ENCODE measurements at places on chromosomes 2 and 18.

DNA sequence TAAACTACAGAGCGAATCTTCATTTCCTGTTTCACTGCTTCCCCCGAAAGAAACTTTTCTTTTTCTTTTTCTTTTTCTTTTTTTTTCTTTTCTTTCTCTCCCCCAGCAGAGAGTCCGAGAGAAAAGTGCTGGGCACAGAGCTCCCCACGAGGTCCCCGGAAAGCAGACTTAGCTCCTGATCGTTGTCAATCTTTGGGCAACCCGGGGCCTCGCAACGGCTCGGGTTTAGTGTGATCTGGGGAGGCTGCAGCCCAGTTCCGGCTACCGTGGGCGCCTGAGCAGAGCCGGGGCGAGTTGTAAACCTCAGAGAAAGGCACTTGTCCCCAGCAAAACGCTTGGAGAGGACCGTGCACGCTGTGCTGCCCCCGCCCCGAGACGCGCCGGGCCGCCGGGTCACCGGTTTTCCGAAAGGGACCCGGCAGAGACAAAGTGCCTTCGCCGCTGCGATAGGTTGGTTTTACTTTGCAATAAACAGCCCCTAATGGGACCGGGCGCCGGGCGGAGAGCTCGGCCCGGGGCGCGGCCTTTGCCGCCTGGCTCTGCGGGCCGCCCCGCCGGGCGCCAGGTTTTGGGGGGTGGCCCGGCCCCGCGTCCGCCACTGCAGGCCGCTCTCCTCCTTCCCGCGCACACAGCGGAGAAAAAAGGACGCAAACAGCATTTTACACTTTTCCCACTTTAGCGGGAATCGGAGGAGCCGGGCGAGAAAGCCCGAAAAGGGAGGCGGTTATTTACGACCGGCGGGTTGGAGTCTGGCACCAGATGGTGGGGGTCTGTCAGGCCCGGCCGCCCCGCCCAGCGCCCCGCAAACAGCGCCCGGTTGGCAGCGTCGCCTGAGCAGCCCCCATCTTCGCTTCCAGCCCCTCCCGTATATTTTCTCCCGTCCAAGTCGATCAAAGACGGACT lies 136.0 kb downstream of the INSIG2 start:
- DNase-seq, result no peak
- H3K27me3 ChIP-seq, result peaks cover 4% of the 10 kb centered on the region
- peaks cover 7% of the 10 kb centered on the region for H3K4me1 ChIP-seq

DNA sequence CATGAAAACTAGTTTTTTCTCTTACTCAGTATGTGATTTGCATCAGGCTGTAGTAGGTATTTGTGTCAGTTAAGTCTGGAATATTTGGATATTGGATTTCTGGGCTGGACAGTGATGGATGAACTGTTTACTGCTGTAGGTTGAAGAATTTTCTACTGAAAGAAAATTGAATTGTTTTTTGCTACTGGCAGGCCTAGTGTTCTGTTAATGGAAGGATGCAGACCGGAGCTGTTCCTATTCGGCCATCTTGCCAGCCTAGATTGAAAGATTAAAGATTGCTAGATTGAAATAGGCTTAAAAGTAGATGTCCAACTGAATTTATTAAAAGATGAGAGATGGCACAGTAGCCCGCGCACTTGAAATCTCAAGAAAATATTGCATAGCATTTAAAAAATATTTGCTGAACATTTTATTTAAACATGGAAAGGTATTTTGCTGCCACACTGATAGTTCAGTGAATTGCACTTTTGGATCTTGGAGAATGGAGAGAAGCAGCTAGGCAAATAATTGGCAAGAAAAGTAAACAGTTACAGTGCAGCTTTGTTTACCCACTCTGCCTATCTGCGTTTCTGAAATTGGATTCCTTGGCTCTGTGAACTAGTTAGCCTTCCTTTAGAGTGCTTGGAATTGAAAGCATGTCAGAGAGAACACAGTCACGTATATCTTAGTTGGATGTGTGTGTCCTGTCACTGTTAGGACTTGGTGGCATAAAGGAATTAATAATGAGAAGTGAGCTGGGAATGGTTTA lies 54.1 kb downstream of the EPB41L5 start:
- H3K27ac ChIP-seq, result no peak overlapping the region
- peaks cover 4% of the 10 kb centered on the region for H3K4me1 ChIP-seq
- no peak for DNase-seq
- H3K36me3 ChIP-seq, result no peaks in the 10 kb centered on the region
- no peak overlapping the region for H3K4me3 ChIP-seq

DNA sequence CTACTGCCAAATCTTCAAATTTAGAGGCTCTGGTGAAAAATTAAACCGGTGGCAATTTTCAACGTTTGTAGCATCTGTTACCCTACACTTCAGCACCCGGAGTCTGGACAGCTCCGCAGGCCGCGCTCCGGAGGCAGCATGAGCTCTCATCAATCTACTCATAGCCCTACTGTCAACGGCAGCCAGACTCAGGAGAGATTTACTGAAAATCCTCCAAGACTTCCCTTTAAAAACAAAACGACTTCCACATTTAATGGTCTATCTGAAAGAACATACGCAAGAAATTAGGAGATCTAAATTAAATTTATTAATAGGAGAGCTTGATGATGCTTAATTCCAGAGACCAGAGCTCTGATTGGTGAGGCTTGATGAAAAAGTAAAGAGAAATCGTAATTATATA lies 970 bp upstream of the ADCYAP1 start:
- H3K4me1 ChIP-seq, result peaks cover 36% of the 10 kb centered on the region
- no peak overlapping the region for H3K4me3 ChIP-seq
- no peak overlapping the region for H3K27ac ChIP-seq
- DNase-seq, result no peak
- H3K36me3 ChIP-seq, result no peaks in the 10 kb centered on the region
- H3K27me3 ChIP-seq, result peaks cover 88% of the 10 kb centered on the region

- H3K4me1 ChIP-seq, result no peaks in the 10 kb centered on the region
- no peak overlapping the region for H3K27ac ChIP-seq
- DNase-seq, result no peak
- no peaks in the 10 kb centered on the region for H3K36me3 ChIP-seq
- no peaks in the 10 kb centered on the region for H3K27me3 ChIP-seq
Observed at GRCh38 chr18:6537475-6537874, 122.8 kb upstream of the L3MBTL4 start.

GRCh38 chr2:100482741-100483140 lies 12.5 kb downstream of the NMS start:
- no peak overlapping the region for H3K27ac ChIP-seq
- no peaks in the 10 kb centered on the region for H3K4me1 ChIP-seq
- no peaks in the 10 kb centered on the region for H3K36me3 ChIP-seq
- DNase-seq, result no peak
- H3K4me3 ChIP-seq, result no peak overlapping the region

DNA sequence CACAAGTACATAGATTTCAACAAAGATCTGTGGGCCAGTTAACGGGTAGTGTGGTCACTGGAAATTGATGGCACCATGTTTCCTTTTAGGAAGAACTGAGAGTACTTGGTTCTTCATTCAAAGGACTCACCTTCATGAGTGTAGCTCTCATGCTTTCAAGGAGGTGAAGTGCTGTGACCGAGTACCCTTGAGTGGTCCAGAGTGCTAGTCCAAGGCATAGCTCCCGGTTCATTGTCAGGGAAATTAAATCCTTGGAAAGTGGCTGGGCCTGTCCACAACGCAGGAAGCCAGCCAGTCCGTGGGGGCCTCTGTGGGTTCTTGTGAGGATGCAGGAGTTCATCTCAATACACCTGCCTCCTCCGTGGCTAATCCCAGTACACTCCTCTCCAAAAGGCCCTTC lies 295.1 kb downstream of the GALR1 start:
- no peaks in the 10 kb centered on the region for H3K36me3 ChIP-seq
- no peak overlapping the region for H3K27ac ChIP-seq
- no peak overlapping the region for H3K4me3 ChIP-seq
- H3K27me3 ChIP-seq, result no peaks in the 10 kb centered on the region
- no peak for DNase-seq

DNA sequence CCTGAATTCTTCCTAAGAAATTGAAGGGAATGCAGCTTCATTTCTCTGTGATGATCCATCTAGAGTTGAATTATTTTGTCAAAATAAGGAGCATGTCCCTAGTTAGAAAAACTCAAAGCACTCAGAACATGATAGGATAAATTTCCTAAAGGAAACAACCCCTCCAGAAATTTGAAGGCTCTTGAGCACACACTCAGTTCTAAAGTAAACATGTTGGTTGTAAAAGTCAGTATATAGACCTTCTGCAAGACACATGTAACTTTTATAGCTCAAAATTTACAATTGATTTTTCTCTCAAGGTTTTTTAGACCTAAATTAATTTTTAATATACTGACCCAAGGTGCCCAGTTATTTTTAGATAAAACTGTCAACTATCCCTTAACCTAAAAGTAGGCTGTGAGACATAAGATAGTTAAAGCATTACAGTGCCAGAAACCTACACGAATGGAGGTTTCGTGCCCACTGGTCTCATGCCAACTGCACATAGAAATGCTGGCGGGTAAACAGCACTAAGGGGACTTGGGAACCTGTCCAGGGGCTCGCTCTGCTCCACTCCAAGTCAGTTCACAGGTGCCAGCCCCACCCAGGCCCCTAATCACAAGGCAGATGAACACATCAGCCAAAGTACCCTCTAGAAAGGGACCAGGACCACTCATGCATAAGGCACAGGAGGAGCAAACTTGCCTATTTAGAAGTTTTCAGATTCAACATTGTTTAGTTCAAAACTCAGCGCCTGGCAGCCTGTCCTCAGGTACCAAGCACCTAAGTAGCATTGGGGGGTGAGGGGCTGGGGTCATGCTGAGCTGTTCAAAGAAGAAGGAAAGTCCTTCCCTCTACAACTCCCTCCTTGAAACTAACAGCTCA lies 106.5 kb downstream of the SMC6 start:
- DNase-seq, result no peak
- H3K36me3 ChIP-seq, result no peaks in the 10 kb centered on the region
- H3K4me1 ChIP-seq, result no peaks in the 10 kb centered on the region
- no peak overlapping the region for H3K27ac ChIP-seq
- no peak overlapping the region for H3K4me3 ChIP-seq

- peak overlapping the region; percentile 99 for H3K27ac ChIP-seq
- DNase-seq, result no peak
- no peaks in the 10 kb centered on the region for H3K4me1 ChIP-seq
- peak overlapping the region; percentile 77 for H3K4me3 ChIP-seq
Observed at GRCh38 chr2:46131-46470, 204 bp downstream of the FAM110C start.

GRCh38 chr2:15006667-15007066 lies 374.1 kb downstream of the LRATD1 start:
- H3K36me3 ChIP-seq, result no peaks in the 10 kb centered on the region
- no peaks in the 10 kb centered on the region for H3K27me3 ChIP-seq
- H3K4me1 ChIP-seq, result no peaks in the 10 kb centered on the region
- no peak for DNase-seq
- no peak overlapping the region for H3K27ac ChIP-seq
- H3K4me3 ChIP-seq, result no peak overlapping the region

DNA sequence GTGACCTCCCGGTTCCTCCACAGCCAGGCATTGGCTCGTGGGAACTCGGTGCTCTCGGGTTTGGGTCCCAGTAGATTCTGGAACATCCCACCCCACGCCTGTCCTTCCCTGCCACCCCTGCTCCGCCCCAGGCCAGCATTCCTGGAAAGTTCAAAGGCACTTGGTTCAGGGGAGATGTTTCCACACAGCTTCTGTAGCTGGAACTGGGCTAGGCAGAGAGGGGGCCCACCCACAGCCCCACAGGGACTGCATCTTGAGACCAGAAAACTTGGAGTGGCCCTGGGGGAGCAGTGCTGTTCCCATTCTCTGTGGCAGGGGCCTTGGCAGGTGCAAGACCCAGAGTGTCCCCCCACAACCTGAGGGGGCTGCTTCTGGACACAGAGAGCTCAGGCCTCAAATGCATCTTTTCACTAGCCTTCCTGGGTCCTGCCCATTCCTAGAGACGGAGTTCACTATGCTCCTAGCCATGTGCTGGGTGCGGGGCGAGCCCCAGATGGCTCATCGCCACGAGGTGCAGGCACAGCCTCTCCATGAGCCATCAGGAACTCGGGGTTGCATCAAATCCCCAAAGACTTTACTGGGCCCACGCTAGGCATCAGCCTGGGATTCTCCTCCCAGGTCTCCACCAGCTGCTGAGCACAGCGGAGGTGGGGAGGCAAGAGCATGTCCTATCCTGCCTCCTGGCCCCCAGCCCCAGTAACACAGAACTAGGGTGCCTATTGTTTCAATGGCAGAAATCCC lies 68.7 kb downstream of the ZFP36L2 start:
- no peaks in the 10 kb centered on the region for H3K27me3 ChIP-seq
- DNase-seq, result no peak

DNA sequence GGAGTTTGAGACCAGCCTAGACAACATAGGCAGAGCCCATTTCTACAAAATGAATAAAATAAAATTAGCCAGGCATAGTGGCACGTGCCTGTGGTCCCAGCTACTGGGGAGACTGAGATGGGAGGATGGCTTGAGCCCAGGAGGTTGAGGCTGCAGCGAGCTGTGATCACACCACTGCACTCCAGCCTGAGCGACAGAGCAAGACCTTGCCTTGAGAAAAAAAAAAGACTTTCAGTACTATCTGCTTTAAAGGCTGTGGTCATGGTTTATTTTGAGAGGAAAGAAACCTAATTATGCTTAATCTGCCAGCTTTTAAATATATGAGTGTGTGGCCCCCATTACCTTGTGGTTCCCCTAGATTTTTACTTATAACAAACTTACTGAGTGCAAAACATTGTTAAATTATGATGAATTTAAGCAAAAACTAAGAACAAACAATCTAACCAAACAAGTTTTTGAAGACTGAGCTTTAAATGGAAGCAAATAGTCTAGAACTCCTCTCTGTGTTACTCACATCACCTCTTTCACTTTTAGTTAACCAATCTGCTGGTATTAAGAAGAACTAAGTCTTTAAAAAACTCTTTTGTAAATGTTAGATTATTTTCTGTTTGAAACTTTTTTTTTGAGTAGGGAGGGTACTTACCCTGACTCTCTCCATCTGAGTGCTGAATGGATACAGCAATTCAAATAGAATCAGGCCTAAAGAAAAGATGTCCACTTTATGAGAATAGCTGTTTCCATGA lies 65.4 kb downstream of the EIF2AK3 start:
- H3K27ac ChIP-seq, result no peak overlapping the region
- H3K4me1 ChIP-seq, result no peaks in the 10 kb centered on the region
- DNase-seq, result no peak
- H3K4me3 ChIP-seq, result no peak overlapping the region

- H3K4me1 ChIP-seq, result peaks cover 30% of the 10 kb centered on the region
- no peaks in the 10 kb centered on the region for H3K27me3 ChIP-seq
- no peak overlapping the region for H3K27ac ChIP-seq
- no peak overlapping the region for H3K4me3 ChIP-seq
- no peaks in the 10 kb centered on the region for H3K36me3 ChIP-seq
- DNase-seq, result no peak
Observed at GRCh38 chr2:30223413-30223874, 7.9 kb upstream of the LBH start.

- H3K27ac ChIP-seq, result no peak overlapping the region
- peak overlapping the region; percentile 47 for H3K4me3 ChIP-seq
- H3K36me3 ChIP-seq, result no peaks in the 10 kb centered on the region
- no peaks in the 10 kb centered on the region for H3K4me1 ChIP-seq
- no peak for DNase-seq
Observed at GRCh38 chr18:3499501-3499900, 49.5 kb downstream of the TGIF1 start.
